ENCODE measurements at places on chromosomes 16 and 17. TPM values are rescaled to one million over a fixed set of nuclear protein-coding genes. Genes with fewer than 3 reads are reported as not detected.
A peak's percentile ranks its signal among the peaks of the same experiment; 100 is the strongest.

Gene GP1BA
- not detected for polyA plus RNA-seq

Gene FOXK2
- 18.8 TPM for polyA plus RNA-seq

Gene ODAD4
- 0.50 TPM for polyA plus RNA-seq

Gene RAB26
- polyA plus RNA-seq: 11.9 TPM

Gene PNMT
- polyA plus RNA-seq: 6.5 TPM

Gene PABPN1L
- polyA plus RNA-seq: not detected

Gene NPIPB8
- polyA plus RNA-seq: not detected

Gene HEATR3
- polyA plus RNA-seq: 12.3 TPM

Gene CTF1
- polyA plus RNA-seq: not detected

Gene GUCY2D
- 0.81 TPM for polyA plus RNA-seq

Gene ARL6IP1
- 212 TPM for polyA plus RNA-seq

Gene C16orf92
- not detected for polyA plus RNA-seq

Gene CLEC18C
- not detected for polyA plus RNA-seq

Gene MLYCD
- 5.3 TPM for polyA plus RNA-seq

Gene USP43
- 16.1 TPM for polyA plus RNA-seq

Gene SCIMP
- 2.2 TPM for polyA plus RNA-seq

Gene OR4D1
- polyA plus RNA-seq: not detected

Gene TNFRSF13B
- polyA plus RNA-seq: 2.0 TPM

- no peak for DNase-seq
These were observed 16.6 kb upstream of the ADORA2B start for GRCh38 chr17:15928286-15928785.

DNA sequence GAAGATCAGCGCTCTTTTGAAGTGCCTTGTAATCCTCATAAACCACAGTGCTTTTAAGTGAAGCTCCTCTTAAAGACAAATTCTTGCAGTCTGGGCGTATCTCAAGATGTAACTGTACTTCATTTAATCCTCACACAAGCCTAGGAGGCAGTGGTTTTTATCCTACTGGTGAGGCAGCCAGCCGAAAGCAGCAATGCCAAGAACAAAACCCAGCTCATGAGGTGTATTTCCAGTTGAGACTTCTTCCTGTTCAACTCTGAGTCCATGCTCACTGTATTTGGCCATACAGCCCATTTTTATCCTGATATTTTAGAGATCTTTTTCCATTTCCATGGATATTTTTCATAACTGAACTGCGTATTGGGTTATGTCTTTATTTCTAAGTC lies 13.7 kb downstream of the CTRB2 start:
- no peak for DNase-seq

DNA sequence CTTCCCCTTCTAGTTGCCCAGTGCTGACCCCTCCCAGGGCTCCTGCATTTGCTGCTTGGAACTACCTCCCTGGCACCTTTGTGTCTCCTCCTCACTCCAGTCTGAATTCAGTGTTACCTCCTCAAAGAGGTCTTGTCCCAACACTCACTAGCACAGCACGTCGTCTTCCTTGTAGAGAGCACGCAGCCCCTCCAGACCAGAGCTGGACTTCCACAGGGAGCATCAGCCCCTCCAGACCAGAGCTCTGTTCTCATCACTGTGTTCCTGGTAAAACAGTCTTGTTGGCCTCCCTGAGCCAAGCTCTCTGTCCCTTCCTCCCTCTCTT lies 27.8 kb upstream of the MGAT5B start:
- no peak for DNase-seq

- no peak for DNase-seq
These were observed 15.3 kb downstream of the CREBBP start for GRCh38 chr16:3865241-3865640.

DNA sequence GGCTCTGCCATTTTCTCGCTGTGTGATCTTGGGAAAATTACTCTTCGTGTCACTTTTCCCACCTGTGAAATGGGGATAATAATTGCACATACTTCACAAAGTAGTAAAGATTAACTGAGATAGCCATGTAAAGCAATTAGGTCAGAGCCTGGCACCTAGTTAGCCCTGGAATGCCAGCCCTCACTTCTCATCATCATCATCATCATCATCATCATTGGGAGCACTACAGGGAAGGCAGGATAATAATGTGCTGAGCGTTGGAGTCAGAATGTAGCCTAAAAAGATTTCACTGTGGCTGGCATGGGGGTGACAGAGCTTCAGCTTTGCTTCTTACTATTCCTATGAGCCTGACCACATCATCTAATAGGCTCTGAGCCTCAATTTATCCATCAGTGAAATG lies 362.6 kb downstream of the TOX3 start:
- DNase-seq: no peak

DNA sequence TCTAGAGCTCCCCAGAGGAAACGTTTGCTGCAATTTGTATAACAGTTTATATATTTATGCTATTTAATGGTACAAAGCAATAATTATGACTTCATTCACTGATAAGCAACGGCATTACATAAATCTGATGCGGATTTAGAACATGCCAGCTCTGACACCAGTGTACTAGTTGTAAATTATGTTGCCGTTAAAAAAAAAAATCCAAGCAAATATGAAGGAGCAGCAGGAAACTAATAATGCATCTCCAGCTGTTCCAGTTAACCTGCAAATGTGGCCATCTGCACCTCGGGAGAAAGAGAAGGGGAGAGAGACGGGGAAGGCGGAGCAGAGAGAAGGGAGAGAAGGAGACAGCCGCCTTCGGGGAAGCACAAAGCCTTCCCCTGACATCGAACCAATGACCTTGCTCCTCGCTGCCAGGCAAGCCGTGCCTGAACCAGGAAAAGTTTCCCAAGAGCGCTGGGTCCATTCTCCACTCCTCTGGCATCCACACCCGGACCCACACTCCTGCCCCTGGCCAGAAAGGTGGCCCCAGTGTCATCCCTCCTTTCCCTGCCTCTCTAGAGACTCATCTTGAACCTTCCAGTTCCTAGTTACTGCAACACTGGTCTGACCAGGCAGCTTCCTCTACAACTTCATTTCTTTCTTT lies 174.8 kb downstream of the C16orf78 start:
- DNase-seq: no peak

DNA sequence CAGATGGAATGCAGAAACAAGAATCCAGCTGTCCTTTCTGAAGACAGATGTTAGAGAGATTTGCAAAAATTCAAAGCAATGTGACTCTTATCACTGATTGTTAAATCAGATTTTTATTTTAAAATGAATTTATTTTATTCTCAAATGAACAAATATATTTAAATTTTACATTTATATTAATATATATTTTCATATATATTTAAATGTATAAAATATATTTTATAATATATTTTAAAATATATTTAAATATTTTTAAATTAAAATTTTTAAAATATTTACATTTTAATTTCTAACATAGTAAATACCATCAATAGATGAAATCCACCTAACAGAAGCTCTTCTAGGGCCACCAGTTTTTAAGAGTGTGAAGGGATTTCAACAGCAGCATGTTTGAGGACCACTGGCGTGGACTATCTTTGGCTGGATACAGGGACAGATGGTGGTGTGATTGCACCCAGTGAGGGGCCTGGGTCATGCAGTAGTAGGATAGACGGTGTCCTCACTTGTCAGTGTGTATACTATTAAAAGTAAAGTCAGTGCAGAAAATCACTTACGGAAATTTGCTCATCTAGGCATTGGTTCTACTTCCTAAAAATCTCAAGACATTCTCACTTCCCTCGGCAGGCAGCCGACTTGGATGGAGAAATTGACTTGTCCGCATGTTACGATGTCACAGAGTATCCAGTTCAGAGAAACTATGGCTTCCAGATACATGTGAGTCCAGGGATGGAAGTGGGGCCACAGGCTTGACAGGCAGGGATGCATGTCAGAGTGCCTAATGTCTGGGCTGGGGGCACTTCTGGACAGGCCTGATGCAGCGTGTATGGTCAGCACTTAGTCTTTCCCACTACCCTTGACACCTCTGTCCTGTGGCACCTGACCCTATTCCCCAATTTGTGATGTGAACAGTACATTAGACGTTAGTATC lies 56.3 kb downstream of the PLD6 start:
- no peak for DNase-seq

DNA sequence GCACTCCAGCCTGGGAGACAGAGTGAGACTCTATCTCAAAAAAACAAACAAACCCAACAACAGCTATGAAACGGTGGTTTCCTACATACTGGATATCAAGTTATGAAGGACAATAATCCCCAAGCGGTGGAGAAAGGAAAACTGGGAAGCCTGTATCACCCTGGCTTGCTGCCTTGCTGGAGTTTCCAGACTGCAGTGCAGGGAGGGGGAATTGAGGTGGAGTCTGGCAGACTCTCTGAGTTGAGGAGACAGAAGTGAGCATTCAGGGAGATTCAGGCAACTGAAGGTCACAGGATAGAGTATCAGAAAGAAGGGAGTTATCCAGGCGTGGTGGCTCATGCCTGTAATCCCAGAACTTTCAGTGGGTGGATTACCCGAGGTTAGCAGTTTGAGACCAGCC lies 11.9 kb downstream of the QRICH2 start:
- DNase-seq: no peak

GRCh38 chr16:14405611-14406537 lies 224.2 kb downstream of the PARN start:
- DNase-seq: peak; percentile 27

DNA sequence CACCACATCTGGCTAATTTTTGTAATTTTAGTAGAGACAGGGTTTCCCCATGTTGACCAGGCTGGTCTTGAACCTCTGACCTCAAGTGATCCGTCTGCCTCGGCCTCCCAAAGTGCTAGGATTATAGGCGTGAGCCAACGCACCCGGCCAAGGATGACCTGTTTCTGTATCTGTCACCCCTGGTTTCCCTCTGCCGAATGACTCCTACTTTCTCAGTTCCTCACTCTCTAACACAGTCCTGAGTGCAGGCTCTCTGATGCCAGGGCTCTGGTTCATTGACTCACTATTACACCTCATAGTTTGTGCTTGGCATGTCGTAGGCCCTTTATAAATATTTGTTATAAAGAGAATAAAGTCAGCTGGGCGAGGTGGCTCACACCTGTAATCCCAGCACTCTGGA lies 10.7 kb upstream of the PRPF8 start:
- DNase-seq: no peak

- DNase-seq: no peak
These were observed 9.8 kb downstream of the RNF166 start for GRCh38 chr16:88696441-88696840.

GRCh38 chr17:45132320-45132571 lies at the start of gene PLCD3:
TSS of gene PLCD3 (minus strand) at chr17:45132515. CDS start at chr17:45132410, 105 bp downstream.
- DNase-seq: no peak

GRCh38 chr17:17919169-17920107 lies 52.8 kb downstream of the TOM1L2 start:
- DNase-seq: peak; percentile 88

GRCh38 chr16:79899316-79899715 lies 298.8 kb upstream of the MAF start:
- DNase-seq: no peak

DNA sequence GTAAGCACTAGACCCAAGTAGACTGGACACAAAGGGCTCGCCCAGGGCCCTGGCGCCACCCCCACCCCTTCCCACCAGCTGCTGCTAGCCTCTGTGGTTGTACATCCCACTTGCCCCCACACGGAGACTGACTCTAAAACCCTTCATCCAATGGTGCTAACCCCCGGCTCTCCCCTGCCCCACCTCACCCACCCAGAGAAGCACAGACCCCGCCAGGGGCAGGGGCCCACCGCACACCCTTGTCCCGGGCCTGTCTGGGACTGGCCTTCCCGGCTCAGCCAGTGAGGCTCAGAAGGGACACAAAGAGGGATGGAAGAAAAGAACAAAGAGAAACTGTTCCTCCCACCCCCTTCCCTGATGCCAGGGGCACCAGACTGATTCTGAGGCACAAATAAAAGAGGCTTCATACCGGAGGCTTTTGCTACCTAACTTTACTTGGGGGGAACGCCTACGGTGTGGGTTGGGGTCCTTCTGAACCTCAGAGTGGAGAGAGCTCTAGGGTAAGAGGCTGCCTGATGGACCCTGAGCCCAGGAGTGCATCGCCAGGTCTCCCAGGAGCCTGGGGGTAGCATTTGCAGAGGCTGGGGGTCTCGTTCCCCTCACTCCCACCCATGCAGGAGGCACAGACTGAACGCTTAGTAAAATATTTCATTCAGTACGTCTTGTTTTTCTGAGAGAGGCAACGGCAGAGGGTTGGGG lies 8.2 kb downstream of the CORO6 start:
- DNase-seq: no peak

DNA sequence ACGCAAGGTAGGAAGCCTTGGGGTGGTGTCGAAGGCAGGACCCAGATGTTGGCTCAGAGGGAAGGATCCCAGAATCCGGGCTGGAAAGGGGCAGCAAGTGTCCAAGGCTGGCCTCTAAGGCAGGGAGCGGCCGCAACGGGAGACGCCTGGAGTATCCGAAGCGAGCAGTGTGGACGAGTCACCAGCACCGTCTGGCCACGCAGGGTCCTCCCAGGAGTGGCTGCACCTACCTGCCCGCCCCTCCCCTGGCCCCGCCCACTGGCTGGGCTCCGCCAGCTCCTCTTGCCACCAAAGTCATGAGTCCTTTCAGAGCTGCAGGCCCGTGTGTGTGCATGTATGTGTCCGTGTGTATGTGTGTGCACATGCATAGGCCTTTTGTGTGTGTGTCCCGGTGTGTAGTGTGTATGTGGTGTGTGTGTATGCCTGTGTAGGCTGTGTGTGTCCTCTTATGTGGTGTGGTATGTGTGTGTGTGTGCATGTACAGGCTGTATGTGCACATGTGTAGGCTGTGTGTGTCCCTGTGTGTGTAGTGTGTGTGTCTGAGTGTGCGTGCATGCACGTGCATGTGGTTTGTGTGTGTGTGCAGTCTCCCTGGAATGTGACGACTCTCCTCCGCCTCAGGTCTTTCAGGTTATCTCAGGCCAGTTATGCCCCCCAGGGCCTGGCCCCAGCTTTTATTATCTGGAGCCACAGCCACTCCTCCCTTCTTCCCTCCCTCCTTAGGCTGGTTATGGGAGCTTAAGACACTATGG lies at the start of gene PRSS8:
PRSS8 (minus strand) TSS at position 193 of the 752 bp plus-strand sequence. CDS start 229 bp downstream, outside the sequence.
- DNase-seq: peak; percentile 95

- DNase-seq: no peak
These were observed 7.5 kb downstream of the ZSCAN10 start for GRCh38 chr16:3091551-3091950.

- peak; percentile 55 for DNase-seq
These were observed 3.9 kb upstream of the SOX9 start for GRCh38 chr17:72116661-72117521.

DNA sequence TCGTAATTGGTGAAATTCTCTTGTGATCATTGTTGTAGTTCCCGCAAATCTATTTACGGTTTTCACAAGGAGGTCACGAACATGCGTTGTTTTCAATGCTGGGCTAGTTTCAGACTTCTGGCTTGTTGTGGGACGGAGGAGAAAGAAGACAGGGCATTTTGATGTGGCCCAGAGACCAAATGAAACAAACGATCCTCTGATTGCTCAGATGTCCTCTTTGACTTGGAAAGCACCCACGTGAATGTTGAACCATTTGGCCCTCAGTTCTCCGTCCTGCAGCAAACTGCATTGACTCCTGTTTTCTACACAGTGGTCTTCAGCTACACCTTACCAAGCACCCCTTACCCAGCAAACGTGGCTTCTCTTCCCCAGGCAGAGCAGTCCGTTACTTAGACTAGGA lies 391.0 kb downstream of the WWOX start:
- no peak for DNase-seq

All from small intestine (tissue), 16 donors.